ENCODE measurements at places on chromosomes 7 and 10.

DNA sequence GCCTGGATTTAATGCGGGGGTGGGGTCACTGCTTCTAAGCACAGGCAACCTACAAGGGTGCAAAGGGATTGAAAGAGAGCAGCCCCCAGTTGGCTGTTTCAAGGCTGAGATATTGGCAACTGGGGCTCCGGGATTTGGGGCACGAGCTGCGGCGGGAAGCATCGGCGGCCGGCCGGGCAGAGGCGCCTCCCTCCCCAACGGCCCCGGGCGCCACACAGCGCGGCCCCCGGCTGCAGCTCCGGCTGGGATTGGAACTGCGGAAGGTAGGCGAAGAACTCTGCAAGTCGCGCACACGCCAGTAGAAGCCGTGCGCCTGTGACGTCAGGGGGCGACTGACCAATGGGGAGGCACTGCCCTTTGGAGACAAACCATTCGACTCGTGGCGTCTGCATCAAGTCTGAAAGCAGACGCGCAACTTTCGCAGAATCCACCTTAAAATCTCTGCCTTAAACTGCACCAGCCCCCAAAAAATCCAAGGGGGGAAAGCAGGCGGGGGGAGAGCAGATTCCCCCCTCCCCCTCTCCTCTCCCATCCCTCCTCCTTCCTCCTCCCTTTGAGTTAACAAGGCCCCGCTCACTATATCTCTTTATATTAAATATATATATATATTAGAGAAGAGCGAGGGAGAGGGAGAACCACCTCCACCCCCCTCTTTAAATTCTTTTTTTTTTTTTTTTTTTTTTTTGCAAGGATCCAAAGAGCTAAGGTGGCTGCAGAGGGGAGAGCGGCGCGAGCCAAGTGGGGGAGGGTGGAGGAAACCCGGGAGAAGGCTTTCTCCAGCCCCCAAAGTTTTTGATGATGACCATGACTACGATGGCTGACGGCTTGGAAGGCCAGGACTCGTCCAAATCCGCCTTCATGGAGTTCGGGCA is at the start of gene DLX6:
Gene DLX6 (plus strand): TSS at position 371 of the 872 bp plus-strand sequence. CDS start 425 bp downstream, at position 796.
- peak; percentile 98 for DNase-seq

GRCh38 chr7:72924386-72924732 is 536 bp upstream of the POM121 start:
- no peak for DNase-seq

DNA sequence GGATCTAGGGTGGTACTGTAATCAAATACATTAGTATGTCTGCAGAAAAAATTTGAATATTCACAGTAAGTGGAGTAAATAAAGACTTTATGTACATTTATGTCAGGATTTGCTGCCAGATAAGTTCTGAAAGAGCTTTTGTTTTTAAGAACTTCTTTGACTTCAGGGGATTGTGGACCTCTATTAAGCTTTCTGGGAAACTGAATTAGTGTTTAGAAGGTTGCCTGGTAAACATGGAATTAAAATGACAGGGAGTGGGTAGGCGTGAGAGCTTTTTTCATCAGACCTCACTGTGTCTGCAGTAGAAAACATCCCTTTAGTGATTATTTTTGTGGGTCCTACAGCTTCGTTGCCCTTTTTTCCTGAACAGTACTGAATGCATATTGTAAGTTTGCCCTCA is 15.7 kb downstream of the SDHAF3 start:
- DNase-seq, result peak; percentile 18

GRCh38 chr10:88428442-88428841 is 154.7 kb downstream of the RNLS start:
- DNase-seq, result peak; percentile 60

All from NCI-H2081 (cell line).